ENCODE measurements at places on chromosomes 3 and 15.
A peak's percentile ranks its signal among the peaks of the same experiment; 100 is the strongest.

- DNase-seq: no peak
Observed at GRCh38 chr15:33656168-33656567, 312.1 kb upstream of the CHRM5 start.

GRCh38 chr15:89980896-89981295 lies 20.2 kb upstream of the ZNF710 start:
- DNase-seq: no peak

GRCh38 chr3:16978234-16978920 lies 93.6 kb downstream of the PLCL2 start:
- DNase-seq: peak; percentile 11

DNA sequence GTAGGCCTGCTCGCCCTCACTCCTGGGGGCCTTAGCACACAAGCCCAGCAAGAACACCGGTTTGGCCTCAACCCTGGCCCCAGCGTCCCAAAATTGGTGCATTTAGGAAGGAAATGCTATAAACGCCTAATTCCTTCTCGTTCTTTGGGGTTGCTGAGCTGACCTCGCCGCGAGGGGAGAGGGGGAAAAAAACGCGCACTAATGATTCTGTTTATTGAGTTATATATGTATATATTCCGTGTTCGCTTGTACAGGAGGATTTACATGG lies 3.9 kb downstream of the FEZF2 start:
- DNase-seq: no peak

- no peak for DNase-seq
Observed at GRCh38 chr3:135811651-135812050, 153.9 kb upstream of the PPP2R3A start.

GRCh38 chr15:91678003-91678402 lies 175.5 kb upstream of the SLCO3A1 start:
- no peak for DNase-seq

- DNase-seq: peak; percentile 33
Observed at GRCh38 chr3:41265011-41265545, 65.8 kb downstream of the CTNNB1 start.

GRCh38 chr3:167078070-167078622 lies 302.0 kb downstream of the ZBBX start:
- DNase-seq: no peak

- DNase-seq: peak; percentile 92
Observed at GRCh38 chr15:90362936-90363212, 10.8 kb downstream of the ZNF774 start.

GRCh38 chr3:21163956-21164355 lies 587.1 kb downstream of the ZNF385D start:
- no peak for DNase-seq

DNA sequence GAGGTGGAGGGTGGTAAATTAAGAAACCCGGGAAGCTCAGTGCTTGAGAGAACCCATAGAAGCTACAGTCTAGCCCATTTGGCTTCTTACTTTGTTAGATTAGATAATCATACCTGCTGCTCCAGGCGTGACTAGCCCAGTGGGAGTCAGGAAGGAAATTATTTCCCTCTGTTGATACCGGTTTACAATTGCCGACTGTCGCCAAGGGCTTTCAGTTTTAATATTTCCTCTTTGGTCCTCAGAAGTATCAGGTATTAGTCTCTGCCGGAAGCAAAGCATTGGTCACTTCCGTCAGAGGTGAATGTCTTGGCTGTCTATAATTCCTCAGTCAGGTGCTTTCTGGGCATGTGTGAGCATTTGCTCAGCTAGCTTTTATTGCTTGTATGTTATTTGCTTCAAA lies 75.2 kb downstream of the LPP start:
- DNase-seq: no peak

DNA sequence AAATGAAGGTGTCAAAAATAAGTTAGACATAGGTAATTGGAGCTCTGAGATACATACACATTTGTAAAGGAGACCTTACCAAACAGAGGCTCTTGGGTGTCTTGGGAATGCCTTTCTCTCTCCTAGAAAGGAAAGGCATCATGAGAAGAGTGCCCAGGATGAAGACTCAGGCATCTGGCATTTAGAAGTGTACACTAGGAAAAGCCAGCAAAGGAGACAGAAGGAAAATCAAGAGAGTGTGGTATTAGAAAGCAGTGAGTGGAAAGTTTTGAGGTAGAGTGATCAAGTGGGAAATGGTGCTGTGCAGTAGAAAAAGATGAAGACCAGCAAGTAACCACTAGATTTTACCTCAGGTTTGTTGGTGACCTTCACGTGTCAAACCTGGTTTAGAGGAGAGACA lies 16.1 kb downstream of the UBE2E1 start:
- no peak for DNase-seq

GRCh38 chr15:32861761-32862160 lies 144.0 kb downstream of the GREM1 start:
- DNase-seq: peak; percentile 97

- no peak for DNase-seq
Observed at GRCh38 chr15:69400850-69401249, 13.3 kb upstream of the KIF23 start.
